ENCODE measurements at places on chromosomes 5 and 9.

- DNase-seq: no peak
These were observed 1.8 kb downstream of the MRPS2 start for GRCh38 chr9:135502168-135502872.

GRCh38 chr9:19650312-19650711 lies 138.5 kb downstream of the SLC24A2 start:
- no peak for DNase-seq

GRCh38 chr5:139881143-139881733 lies 85.6 kb downstream of the PSD2 start:
- DNase-seq: no peak

- DNase-seq: no peak
These were observed 257.9 kb downstream of the ZSWIM6 start for GRCh38 chr5:61589946-61590345.

GRCh38 chr5:82884821-82885471 lies 192.2 kb downstream of the TMEM167A start:
- no peak for DNase-seq

GRCh38 chr5:148372166-148372725 lies 11.5 kb upstream of the FBXO38 start:
- no peak for DNase-seq

Data from colonic mucosa (tissue), 4 donors.